ENCODE measurements at places on chromosomes 1 and 21.
A peak's percentile ranks its signal among the peaks of the same experiment; 100 is the strongest.

- no peak for DNase-seq
Measured at GRCh38 chr1:114745291-114745690, 12.5 kb downstream of the CSDE1 start.

DNA sequence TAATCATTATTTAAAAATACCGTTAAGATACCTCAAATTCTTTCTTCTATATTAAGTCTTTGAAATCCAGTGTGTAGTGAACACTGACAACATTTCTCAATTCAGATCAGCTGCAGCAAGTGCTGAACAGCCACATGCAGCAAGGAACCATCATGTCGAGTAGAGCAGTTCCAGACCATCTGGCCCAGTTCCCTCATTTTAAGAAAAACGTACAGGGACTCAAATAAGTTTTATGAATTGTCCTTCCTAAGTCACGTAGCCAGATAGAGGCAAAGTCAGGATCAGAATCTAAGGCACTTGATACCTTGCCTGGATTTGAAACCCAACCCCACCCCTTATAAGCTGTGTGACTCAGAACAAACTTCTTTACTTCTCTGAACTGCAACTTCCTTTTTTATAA, 132.4 kb downstream of the PROX1 start:
- no peak for DNase-seq

DNA sequence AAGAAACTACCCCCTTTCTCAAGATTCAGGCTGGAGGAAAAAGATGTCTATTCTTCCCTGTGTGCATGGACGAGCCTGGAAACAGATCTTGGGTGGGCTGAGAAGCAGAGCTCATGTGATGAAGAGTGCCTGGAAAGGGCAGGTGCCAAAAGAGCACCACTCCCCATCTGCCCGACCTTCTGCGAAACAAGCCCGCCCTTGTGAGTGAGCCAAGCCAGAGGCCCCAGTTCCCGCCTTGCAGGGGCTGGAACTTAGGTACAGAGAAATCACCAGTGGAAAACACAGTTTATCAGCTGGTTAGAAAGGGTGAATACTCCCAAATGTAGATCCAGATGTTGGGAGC, 26.7 kb upstream of the A3GALT2 start:
- DNase-seq = no peak

DNA sequence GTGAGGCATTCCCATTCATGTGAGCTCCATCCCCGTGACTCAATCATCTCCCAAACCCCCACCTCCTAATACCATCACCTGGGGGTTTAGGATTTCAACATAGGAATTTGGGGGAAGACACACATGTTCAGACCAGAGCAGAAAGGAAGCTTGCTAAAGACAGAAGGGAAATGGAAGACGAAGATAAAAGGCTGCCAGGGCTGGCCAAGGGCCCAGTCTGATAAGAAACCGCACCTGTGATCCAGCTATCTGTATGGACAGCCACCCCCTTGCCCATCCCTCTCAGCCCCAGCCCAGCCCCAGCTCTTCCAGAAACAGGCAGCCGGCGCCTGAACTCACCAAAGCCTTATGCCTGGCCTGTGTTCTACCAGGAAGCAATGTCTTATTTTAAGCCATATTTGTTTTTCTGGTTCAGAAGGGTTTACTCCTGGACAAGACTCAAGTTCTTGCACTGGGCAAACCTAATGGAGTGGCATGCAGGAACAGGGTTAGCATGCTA, 198.4 kb upstream of the VAMP3 start:
- no peak for DNase-seq

DNA sequence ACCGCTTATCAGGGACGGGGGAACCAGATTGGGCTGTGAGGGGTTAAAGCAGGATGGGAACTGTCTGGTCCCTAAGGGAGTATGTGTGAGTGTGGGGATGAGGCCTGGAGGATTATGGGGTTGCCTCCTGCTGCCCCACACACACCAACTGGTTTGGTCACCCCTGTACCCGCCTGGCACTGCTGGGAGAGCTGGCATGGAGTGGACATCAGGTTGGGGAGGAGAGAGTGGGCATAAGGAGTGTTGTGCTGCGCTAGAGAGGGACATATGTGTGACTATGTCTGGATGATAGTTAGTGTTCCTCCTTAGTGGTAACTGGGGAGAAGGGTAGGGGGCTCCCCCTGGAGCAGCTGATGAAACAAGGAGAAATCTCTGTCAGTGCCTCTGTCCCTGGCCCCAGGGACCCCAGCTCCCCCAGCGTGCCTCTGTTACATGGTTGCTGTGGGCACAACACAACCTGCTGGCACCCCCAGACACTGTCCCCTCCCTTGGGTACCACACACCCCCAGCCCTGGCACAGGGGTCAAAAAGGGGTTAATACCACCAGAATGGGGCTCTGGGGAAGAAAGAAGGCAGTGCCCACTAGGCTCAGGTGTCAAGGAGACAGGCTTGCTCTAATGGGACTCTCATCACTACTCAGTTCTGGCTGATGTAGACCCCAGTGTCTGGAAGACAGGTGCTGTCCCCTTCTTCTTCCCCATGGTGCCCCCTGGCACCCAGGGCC, 1.9 kb downstream of the ZBTB7B start:
- no peak for DNase-seq

- no peak for DNase-seq
Measured at GRCh38 chr1:196209983-196210382, 398.3 kb downstream of the KCNT2 start.

DNA sequence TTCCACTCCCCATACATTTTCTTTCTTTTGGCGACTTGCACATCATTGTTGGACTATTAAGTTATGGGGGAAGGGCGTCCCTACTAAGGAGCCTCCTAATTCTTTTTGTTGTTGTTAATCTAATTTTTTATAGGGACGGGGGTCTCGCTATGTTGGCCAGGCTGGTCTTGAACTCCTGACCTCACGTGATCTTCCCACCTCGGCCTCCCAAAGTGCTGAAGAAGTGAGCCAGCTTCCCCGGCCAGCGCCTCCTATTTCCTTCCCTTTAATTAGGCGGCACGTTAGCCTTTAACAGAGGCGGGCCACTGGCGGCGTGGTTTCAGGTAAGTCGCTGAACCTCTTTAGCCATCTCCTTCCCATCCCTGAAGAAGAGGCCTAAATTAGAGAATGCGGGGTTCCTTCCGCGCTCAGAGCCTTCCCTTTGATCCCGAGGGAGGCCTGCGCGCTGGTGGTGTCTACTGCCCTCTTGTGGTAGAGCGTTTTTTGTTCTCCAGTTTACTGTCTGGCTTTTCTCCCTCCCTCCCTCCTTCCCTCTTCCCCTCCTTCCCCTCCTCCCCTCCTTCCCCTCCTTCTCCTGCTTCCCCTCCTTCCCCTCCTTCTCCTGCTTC, 38.1 kb downstream of the TNFRSF9 start:
- peak; percentile 43 for DNase-seq

- no peak for DNase-seq
Measured at GRCh38 chr1:201789245-201789644, 39.7 kb upstream of the IPO9 start.

DNA sequence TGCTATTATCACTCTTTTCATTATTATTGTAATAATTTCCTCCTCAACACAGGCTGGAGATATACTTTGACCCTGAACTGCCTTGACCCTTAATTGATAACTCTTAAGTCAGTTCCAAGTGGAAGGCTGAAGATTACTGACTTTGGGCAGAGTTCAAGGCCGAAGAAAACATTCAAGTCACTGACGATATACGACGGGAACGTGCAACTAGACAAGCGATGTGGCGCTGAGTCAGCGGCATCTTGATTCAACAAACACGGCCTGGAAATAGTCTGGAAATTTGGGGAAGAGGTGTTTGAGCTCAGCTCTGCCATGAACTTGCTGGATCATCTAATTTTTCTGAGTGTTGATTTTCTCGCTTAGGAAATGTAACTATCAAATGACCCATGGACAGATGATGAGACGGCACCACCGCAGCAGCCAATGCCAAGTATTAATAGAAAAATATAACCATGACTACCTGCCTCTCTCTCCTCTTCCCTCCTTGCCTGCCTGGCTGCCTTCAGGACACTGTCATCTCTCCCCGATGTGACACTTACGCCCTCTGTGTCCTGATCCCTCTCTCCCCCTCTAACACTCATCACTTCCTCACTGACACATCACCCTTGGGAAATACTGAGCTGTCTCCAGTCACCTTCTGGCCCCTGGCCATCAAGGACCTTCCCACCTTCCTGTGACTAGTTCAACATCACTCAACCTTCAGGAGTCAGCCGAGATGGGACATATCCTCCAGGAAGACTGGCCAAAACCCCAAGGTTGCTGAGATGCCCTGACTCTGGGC, 49.4 kb downstream of the TMCO4 start:
- DNase-seq = no peak

DNA sequence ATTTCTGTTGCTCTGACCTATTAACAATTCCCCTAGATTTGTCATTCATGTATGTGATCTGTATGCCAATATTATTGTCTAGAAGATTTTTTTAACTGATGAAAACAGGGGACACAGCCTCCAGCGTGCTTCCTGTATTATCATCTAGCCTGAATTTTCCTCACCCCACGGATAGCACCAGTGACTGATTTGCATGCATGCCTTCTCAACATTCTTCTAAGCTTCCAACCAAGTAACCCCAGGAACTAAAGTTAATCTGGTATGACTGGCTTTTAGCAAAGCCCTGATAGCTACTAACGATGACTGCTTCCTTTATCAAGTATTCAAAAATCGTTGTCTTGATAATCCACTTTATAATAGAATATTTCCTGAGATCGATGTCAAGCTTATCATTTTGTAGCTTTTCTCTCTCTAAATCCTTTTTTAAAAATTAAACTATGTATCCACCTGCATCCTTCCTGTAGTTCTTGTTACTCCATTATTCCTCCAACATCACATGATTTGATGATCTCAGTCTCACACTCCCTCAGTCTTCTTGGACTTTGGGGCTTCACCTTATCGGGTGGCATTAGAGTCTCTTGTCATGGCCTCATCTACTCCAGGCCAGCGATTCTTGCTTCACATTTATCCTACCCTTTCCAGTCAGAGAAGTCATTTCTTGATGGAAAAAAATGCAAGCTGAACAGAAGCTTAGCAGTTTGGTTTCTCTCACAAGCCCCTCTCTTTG, 19.0 kb downstream of the BCAR3 start:
- DNase-seq = no peak

- DNase-seq = no peak
Measured at GRCh38 chr1:23577056-23578004, 18.0 kb upstream of the ID3 start.
